CD4-positive, alpha-beta T cell treated with Interleukin-6 for 4 hours (primary cell): ENCODE measurements at places on chromosomes 3 and 15.

- no peak for DNase-seq
Observed at GRCh38 chr3:108053483-108053882, 37.3 kb downstream of the CD47 start.

- DNase-seq: no peak
Observed at GRCh38 chr15:60899322-60899966, 329.7 kb downstream of the RORA start.

DNA sequence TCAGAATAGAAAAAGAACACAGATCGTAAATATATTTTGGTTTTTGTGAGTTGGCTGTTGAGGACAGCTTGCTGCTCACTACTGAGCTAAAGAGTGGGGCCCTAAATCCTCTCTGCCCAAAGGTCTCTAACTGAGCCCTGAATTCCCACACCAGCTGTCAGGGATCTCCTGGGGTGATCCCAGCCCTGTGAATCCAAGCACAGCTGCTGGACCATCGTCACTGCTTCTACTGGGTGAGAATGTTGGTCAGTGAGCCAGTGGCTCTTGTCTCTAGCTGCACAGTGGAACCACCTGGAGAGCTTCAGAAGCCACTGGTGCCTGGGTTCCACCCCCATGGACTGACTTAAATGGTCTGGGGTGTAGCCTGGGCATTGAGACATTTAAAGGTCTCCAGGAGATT lies 90.5 kb upstream of the IL12A start:
- DNase-seq: no peak

DNA sequence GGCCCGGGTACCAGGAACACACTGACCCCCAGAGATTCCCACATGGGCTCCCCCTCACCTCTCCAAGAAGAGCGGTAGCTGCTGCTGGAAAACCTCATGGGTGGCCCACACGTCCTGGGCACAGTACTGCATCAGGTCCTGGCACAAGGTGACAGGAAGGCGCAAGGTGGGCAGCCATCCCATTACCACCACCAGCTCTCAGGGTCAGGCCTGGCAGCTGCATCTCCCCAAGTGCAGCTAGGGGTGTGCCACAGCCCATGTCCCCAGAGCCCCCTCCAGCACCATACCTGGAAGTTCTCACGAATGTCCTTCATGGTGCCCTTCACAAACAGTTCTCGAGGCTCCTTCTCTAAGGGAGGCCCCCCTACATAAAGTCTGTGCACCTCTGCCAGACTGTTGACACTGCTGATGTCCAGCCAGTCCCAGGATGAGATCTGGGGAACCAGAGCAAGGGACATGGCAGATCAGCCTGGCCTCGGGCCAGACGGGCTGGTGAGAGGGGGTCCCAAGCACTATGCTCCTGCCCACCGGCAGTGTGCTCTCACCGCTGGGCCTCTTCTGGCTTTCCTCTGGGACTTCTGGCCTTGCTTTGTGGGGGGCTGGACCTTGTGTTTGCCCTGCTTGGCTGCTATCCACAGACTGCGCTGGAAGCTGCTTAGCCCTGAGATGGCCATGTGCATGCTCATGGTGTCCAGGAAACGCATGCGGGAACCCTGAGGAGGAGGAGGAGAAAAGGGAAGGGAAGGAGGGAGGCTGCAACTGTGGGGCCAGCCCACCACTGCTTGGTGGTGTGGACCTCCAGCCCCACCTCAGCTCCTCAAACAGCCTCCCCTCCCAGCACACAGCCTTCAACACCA lies 6.0 kb downstream of the POLG start:
- no peak for DNase-seq

DNA sequence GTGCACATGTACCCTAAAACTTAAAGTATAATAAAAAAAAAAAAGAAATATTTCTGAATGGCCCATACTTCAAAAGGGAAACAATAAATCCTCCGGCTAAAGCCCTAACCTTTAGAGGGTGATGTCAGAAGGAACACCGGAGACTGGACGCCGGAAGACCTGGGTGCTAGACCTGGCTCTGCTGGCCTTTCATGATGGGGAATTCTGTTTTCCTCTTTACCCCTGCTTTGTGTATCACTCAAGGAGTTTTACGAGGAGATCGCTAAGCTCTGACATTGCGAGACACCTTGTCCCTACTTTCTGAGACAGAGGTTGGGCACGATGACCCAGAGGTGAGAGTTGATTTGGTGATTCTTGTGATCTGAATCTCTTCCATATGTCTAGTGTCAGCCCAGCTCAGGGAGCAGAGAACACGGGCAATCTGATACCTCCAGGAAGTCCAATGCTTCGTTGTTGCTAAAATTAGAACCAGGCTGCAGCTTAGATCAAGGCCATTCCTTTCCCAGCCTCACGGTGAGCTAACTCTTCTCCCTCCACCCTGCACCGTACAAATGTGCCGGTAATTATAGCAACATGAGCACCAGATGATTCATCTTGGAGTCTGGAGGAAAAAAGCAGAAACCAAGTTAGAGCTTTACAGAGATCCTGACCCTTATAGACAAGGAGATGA lies 42.0 kb upstream of the CFAP161 start:
- DNase-seq: no peak

GRCh38 chr3:128240232-128240631 lies 87.0 kb downstream of the EEFSEC start:
- no peak for DNase-seq

DNA sequence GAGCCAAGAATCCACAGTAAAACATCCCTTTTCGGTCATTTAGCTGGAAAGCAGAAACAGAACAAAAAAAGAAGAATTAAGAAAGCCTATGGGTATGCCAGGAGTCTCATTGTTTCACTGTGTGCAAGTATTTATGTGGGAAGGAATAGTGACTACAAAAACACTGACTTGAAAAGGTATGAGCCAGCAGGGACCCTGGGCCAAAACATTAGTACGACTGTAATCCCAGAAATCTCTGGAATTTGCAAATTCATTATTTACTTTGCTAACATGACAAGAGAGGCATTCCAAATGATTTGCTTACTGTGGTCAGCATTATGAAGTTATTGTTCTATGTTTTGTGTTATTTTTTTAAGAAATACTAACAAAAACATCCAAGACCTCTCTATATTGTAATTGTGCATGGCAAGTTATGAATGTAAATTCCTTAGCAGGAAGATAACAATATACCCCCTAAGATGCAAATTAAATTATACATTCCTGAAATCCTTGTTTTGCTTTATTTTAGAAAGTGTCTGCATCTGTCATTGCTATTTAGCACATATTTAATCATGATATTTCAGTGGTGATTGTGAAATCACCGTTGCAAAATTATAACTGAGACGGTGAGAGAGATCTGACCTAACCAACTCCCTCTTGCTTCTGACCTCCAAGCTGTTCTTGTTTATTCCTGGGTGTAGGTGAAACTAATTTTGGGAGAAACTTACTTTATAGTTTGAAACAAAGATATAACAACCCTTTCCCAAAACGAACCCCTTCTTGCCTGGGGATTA lies 299.2 kb downstream of the ZPLD1 start:
- no peak for DNase-seq
